Activated CD4-positive, alpha-beta T cell treated with anti-CD3 and anti-CD28 coated beads, Interleukin-2, amount 50 U/mL, for 1 hour (primary cell): ENCODE measurements at places on chromosomes 2 and 18.

GRCh38 chr2:57182916-57183315 is 863.7 kb upstream of the VRK2 start:
- no peak for DNase-seq

DNA sequence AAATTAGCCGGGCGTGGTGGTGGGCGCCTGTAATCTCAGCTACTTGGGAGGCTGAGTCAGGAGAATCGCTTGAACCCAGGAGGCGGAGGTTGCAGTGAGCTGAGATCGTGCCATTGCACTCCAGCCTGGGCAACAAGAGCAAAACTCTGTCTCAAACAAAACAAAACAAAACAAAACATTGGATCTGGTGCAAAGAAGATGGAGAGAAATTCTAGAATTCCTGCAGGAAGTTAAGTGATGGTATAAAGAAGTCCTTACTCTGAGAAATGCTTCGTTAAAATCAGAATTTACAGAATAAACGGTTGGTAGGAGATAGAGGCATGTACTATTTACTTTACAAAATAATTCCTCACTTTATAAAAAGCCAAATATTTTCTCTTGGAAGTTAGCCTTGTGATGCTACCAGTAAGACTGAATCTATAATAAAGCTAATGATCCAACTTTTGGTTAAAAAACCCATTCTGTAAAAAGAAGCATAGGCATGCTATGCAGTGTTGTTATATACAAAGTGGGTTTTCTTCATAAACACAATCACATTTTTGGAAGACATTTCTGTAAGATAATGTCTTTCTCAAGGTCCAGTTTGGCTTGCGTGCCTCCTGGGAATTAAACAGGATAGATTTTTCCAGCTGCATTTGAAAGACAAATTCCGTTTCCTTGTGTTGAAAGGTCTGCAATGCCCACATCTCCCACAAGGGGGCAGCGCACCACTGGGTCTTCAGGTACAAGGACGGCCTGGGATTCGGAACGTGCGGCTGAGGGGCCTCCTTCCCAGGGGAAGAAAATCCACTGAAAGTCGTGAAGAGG is 35.6 kb upstream of the PNO1 start:
- DNase-seq = peak; percentile 76

DNA sequence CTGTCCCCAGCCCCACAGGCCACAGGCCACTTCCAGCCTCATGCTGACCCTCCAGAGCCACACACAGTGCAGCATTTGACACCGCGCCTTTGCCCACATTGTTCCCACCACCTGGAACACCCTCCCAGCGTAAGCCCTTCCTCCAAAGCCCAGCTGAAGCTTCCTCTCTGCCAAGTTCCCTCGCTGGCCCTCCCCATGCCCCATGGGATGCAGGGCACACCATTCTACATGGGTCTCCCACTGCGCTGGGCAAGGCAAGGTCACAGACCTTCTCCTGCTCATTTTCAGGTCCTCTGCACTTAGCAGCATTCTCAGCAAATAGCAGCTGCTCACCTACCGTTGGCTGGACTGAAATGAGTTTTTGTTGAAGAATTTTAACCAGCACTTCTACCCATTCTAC is 455.5 kb downstream of the EIPR1 start:
- no peak for DNase-seq

DNA sequence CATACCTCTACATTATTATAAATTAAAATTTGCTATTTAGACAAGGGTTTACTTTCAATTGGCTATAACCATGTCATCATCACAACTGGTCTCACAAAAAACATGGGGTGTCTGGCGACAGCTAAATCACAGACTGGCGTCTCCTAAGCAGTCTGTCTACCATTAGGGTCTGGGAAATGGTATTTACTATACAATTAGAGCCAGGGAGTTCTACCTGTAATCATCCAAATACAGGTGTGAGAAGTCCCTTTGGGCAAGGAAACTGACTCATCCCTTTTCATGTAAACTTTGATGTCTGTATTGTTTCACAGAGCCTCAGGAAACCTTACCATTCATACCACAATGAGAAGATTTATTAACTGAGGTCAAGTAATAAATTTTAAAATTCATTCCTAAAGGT is 126.7 kb downstream of the OLA1 start:
- DNase-seq = no peak

GRCh38 chr18:54203914-54204313 is 20.6 kb downstream of the MBD2 start:
- no peak for DNase-seq

- no peak for DNase-seq
Observed at GRCh38 chr2:141941210-141941714, 189.6 kb downstream of the LRP1B start.
